ENCODE measurements at places on chromosomes 2 and 18. TPM values are rescaled to one million over a fixed set of nuclear protein-coding genes. Genes with fewer than 3 reads are reported as not detected.

DNA sequence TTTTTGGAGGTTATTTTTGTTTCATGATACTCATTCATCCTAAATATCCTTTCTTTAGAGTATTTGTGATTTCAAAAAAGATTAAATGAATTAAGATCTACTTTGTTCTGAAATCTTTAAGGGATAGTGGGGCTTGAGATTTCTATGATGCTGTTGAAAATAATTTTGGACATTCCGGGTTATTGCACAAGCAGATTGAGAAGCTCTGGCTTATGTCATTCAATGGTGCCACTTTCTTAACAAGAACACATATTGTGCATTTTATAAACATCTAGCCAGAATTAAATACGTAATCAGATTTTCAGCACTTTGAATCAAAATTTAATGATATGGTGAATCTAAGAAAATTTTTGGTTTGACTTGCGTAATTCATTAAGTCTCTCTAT, 207.7 kb upstream of the COL3A1 start:
- no peak for DNase-seq

PRKAG3 gene
- total RNA-seq, result not detected

LYPD1 gene
- not detected for total RNA-seq

ADGRF3 gene
- total RNA-seq, result 0.16 TPM

ZNF521 gene
- total RNA-seq, result 29.6 TPM

- DNase-seq, result no peak
Measured at GRCh38 chr2:23073671-23074070, 311.3 kb upstream of the KLHL29 start.

DNA sequence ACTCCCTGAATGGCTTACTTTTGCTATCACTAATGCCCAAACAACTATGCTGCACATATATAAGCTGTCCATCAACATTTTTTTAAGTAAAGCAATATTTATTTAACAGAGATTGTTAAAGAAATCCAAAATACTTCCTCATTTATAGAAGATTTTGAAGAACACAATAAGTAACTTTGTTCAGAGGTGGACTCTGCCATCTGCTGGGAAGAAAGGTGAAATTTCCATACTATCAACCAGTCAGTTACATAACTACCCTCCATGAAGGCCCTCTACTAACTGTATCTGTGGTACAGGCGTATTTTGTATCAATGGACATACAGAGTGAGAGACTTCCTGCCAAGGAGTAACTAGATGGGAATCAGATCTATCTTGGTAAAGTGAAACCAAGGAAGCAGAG, 106.0 kb downstream of the DTNB start:
- DNase-seq, result no peak

COLEC11 gene
- 1.9 TPM for total RNA-seq

DNA sequence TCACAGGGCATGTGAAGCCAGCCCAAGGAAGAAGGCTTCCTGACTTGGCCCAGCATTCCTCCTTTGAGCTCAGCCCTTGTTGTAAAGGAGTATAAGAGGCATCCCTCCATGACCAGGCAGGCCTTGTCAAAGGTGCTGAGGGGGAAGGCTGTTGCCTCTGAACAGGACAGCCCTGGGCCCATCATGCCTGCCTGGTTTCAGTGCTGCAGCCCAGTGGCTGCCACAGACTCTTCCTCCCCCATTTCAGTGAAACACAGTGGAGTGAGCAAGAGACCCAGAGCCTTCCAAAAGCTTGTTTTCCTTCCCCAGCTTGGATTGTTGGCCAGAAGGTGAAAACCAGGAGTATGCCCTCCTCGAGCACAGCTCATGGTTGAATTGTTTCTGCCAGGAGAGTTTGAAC, 19.9 kb upstream of the RPL37A start:
- DNase-seq, result no peak

DNA sequence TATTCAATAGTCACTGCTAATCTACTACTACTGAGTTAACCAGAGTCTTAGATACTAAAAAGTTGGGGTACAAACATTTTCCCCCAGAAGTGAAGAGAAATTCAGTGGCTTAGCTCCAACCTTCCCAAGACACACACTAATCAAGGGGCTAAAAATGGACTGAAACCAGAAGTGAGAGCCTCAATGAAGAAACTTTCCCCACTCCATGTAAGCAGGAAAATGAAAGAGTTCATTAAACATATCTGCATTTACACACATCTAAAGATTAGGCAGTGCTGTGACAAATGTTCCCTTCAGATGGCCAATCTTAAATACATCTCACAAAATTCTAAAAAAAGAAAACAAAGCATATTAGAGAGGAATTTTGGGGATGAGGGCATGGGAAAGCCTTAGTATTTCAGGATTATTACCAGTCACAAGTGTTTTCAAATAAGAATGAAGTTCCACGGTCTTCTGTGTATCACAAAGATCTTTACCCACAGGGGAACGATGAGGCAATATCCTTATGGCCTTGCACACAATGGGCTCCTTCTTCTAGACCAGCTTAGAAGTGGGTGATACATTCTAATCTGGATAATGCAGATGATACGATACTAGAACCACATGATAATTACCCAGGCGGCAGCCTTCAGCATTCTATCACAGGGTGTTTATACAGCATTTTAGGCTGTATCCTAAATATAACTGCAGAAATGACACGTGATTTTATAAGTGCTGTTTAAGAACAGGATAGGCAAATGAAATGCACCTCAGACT, 17.1 kb downstream of the ANKRD44 start:
- no peak for DNase-seq

GRCh38 chr2:234257859-234258561, 207.5 kb downstream of the SPP2 start:
- DNase-seq, result no peak

KCNK3 gene
- total RNA-seq, result 4.5 TPM
